Left renal cortex interstitium (tissue), 4 donors: ENCODE measurements at places on chromosomes 7 and 10.
A peak's percentile ranks its signal among the peaks of the same experiment; 100 is the strongest.

DNA sequence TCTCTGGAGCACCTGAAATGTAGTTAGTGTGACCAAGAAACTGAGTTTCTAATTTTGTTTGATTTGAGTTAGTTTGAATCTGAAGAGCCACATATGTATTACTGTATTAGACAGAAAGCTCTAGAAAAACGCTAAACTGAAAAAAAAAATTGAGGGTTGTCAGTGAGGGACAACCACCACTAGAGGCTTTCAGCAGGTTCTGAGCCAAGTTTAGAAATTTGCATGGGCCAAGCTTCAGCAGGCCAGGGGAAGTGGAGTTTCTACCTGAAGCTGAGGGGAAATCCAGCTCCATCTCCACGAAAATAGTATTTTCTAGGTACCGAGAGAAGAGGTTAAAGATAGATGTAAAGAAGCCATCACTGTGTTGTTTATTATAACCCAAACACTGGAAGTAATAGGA lies 77.9 kb upstream of the PLXNA4 start:
- DNase-seq = no peak

DNA sequence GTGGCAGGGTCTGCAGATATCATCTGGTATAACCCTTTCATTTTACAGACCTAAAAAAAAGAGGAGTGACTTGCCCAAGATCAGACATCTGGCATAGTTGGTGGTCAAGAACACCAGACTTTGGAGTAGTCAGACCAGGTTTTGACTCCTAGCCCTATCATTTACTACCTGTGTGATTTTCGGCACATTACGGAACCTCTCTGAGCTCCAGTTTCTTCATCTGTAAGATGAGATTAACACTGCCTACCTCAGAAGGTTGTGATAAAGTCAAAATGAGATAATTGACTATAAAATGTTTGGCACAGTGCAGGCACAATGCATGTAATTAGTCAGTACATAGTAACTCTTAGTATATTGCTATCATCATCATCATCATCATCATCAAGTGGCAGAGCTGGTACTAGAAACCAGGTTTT lies 1.2 kb downstream of the STRIP2 start:
- no peak for DNase-seq

- DNase-seq = peak; percentile 52
These were observed 74.3 kb upstream of the GNAI1 start for GRCh38 chr7:80060218-80060806.

- no peak for DNase-seq
These were observed 9.9 kb downstream of the GPR85 start for GRCh38 chr7:113076703-113077102.

GRCh38 chr7:95525503-95525902 lies 39.8 kb downstream of the ASB4 start:
- no peak for DNase-seq

DNA sequence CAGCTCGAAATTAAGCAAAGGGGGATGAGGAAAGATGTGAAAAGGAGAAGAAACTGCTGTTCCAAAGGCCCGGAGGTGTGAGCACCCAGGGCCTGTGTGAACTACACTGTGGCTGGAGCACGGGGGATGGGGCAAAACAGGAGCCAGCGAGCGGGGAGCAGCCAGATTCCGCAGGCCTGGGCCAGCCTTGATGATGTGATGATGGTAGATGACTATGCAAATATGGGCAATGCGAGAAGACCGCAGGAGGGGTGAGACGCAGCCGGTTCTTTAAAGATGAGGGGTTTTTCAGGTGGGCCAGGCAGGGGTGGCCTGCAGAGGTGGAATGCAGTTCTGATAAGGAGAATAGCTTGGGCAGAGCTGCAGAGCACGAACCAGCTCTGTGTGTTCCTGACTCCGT lies 61.5 kb downstream of the LANCL2 start:
- DNase-seq = no peak

DNA sequence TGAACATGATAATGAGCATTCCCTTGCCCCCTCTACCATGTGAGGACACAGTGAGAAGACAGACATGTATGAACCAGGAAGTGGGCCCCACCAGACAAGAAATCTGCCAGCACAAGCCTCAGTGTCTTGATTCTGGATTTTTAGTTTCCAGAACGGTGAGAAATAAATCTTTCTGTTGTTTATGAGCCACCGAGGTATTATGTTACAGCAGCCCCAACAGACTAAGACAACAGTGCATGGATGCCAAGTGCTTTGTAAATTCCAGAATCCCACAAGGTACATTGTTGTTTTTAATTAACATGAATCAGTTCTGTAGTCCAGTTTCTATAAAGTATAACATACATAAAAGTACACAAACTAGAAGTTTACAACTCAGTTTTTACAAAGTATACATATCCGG lies 162.2 kb downstream of the ARHGAP21 start:
- no peak for DNase-seq

GRCh38 chr7:151398446-151399304 lies 11.2 kb downstream of the WDR86 start:
- no peak for DNase-seq
